ENCODE measurements at places on chromosomes 6 and 20. TPM values are rescaled to one million over a fixed set of nuclear protein-coding genes. Genes with fewer than 3 reads are reported as not detected.

GRCh38 chr6:35081426-35081851 is 59.7 kb downstream of the TCP11 start:
- DNase-seq: no peak

- DNase-seq: no peak
Observed at GRCh38 chr20:15240801-15241200, 903.4 kb upstream of the FLRT3 start.

DNA sequence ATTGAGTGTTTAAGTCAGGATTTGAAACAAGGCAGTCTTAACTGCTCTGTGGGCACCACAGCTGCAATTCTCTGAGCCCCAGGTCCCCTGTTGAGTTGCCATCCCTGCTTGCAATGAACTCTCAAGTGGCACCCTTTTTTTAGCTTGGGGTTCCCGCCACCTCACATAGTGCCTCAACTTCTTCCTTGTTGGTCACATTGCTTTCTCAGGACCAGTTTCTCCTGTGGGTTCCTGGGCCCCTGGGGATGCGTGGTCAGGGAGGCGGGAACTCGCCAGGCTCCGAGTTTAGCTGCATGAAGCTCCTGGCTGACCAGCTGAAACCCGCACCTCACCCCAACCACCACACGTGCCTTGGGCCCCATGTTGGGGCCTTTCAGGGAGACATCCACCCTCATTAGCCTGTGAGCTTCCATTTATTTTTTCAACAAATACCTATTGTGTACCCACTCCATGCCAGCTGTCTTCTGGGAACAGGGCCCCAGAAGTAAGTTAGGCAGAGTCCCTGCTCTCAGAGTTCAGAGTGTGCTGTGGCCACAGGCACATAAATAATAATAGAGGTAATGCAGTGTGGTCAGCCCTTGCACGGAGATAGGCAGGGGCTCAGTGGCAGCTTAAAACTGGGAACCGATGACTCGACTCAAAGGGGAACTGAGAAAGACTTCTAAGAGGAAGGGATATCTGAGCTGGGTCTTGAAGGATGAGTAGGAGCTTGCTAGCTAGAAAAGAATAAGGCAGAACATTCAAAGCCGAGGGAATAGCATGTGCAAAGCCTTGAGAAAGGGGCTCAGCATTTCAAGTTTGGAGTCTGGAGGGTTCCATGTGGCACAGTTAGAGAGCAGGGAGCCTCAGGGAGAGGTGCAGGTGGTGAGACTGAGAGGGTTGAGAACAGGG is 33.9 kb upstream of the FAM83D start:
- no peak for DNase-seq

DNA sequence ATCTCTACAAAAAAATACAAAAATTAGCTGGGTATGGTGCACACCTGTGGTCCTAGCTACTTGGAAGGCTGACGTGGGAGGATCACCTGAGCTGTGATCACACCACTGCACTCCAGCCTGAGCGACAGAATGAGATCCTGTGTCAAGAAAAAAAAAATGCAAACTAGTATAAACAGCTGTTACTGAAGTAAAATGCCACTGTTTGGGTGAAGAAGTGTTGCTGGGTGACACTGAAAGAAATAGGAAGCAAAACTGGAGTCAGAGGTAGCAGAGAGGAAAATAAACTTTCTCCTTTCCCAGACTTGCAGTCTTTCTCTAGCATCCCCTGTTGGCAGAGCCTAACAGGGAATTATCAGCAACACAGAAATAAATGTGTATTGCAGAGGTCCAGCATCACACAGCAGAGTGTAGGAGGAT is 241.2 kb upstream of the PREP start:
- DNase-seq: no peak

Gene NKX2-4
- total RNA-seq: not detected

Gene TDRD6
- total RNA-seq: 0.08 TPM

Gene HLA-DQA1
- 0.21 TPM for total RNA-seq

GRCh38 chr20:41693136-41693979 is 75.2 kb upstream of the CHD6 start:
- peak; percentile 38 for DNase-seq

DNA sequence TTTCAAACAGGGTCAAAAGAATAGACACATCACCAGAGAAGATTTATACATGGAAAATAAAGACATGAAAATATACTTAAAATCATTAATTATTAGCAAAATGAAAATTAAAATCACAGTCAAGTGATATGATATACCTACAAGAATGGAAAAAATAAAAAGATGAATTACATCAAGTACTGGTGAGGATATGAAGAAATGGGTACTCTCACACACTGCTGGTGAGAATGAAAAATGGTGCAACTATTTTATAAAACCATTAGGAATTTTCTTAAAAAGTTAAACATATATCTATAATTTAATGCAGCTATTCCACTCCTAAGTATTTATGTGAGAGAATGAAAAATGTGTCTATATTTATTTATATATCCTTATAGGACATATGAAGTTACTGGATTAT is 136.3 kb upstream of the GRIK2 start:
- DNase-seq: no peak

GRCh38 chr6:27940766-27941165 is 16.3 kb upstream of the OR2B6 start:
- no peak for DNase-seq

DNA sequence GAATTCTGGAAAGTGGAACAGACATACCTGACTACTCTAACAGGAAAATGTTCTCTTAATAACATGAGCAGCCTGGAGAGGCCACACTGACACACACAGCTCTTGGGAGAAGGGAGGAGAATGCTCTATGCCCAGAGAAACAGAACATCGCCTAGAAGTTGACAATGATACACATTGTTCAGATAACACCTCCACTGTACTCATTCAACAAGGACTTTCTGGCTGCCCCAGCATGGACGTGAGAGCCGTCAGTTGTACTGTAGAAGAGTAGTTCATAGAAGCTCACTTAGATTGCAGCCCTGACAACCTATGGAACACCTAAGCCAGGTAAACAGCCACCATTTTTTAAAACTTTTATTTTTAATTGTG is 28.9 kb downstream of the BMP7 start:
- no peak for DNase-seq

GRCh38 chr6:30840084-30840934 is 44.0 kb upstream of the DDR1 start:
- DNase-seq: no peak

GRCh38 chr20:2771631-2772080 is 28.8 kb downstream of the CPXM1 start:
- DNase-seq: no peak

GRCh38 chr6:140897804-140898573 is 1234.7 kb upstream of the GJE1 start:
- no peak for DNase-seq

DNA sequence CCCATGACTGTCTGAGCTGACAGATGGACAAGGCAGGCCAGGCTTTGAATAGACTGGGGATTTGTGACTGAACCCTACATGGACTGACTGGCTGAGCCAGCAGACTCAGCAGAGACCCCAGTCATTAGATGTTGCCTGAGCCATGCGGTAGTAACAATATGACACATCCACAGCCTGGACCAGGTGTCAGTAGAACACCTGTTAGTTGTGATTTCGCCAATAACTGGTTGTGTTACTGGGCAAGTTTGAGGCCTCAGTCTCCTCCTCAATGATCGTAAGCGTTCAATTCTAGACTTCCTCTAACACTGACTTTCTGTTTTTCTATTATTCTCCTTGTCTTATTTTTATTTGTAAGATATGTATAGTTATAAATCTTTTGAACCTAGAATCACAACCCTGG is 311.9 kb upstream of the MAP3K7 start:
- DNase-seq: no peak

- no peak for DNase-seq
Observed at GRCh38 chr20:49122920-49123319, 65.2 kb downstream of the STAU1 start.

GRCh38 chr6:170180671-170181337 is 110.1 kb downstream of the DLL1 start:
- no peak for DNase-seq

Gene POLR3F
- total RNA-seq: 13.7 TPM

DNA sequence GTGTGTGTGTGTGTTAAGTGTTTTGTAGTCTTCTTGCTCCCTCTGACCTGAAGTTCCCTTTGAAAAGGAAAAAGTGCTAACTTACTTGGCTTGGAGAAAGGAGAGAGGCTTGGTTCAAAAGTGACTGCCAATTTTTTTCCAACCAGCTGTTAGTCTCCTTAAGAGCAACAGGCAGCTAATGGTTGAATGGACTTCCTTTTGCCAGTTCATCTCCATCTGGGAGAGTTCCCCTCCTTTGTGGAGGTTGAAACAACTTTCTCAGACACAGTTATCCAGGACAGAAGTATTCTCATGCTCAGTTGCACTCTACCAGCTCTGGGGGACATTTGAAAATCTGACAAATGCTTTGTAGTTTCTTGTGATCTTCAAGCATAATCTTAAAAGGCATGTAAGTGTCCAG is 4.5 kb downstream of the RIPOR2 start:
- DNase-seq: peak; percentile 18

GRCh38 chr6:125924169-125924568 is 32.4 kb upstream of the HINT3 start:
- no peak for DNase-seq

GRCh38 chr20:50496773-50497385 is 13.3 kb upstream of the PTPN1 start:
- DNase-seq: no peak

Gene LY86
- total RNA-seq: not detected

Gene SIGLEC1
- total RNA-seq: not detected

Gene OGFR
- total RNA-seq: 61.3 TPM

DNA sequence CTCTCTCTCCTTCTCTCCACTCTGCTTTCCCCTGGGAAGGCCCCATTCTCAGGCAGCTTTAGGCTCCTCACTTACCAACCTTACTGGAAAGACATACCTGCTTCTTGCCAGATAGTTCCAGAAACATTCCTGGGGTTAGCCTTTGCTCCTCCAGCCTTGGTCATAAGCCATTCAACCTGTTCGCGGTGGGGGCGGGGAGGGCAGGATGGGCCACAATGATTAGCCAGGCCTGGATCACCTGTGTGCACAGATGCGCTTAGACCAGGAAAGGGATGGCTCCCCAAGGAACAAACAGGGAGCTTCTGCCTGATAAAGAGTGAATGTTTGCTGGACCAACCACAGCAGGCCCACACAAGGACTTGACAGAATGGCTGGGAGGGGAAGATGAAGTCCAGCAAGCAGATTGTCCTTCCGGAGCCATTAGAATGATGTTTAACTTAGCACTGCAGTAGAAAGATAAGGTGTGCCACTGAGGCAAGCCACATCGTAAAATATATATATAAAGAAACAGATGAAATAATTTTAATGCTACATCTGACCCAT is 57.7 kb upstream of the CDKAL1 start:
- no peak for DNase-seq

Gene OTOR
- total RNA-seq: not detected

Gene BTBD3
- total RNA-seq: 31.6 TPM

Gene VAPB
- total RNA-seq: 24.1 TPM

DNA sequence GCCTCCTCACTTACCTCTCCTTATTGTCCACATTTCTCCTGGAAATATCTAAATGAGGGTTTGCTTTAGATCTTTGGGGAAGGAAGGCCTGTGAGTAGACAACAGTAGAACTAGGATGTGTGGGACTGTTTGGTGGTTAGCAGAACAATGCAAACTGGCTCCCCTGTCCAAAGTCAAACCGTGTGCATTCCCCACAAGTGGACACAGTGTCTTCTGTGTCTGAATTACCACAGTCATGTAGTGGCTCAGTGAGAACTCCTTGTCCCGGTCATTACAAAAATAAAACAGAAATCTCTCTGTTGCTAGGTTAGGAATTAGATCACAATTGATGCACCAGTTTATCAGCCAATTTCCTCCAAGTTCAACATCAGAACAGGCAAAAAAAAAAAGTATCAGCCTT is 455 bp upstream of the ADGRF4 start:
- no peak for DNase-seq

DNA sequence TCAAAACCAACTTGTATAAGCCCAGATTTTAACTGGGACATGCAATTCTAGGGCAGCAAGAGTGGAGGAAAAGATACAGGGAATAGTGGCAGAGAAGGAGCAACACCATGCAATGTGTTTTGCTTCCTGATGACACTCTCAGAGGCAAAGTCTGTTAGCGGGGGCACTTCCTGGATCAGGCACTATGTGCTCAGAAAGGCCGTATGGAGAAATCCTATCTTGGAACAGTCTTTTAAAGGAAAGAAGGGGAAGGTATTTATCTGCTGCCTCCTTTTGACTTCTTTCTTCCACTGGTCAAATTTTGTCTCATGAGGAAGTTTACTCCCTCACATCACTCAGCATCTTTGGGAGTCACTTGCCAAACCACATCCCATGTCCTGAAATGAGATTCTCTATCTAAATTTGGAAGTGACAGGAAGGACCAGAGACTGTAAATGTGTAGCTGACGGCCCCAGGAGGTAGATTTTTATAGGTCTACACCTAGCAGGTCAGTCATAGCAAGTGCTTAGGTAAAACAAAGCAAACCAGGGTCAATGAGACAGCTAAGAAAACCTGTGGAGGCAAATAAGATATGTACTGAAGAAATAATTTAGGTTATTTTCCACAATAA is 91.7 kb upstream of the ELOVL5 start:
- DNase-seq: no peak

DNA sequence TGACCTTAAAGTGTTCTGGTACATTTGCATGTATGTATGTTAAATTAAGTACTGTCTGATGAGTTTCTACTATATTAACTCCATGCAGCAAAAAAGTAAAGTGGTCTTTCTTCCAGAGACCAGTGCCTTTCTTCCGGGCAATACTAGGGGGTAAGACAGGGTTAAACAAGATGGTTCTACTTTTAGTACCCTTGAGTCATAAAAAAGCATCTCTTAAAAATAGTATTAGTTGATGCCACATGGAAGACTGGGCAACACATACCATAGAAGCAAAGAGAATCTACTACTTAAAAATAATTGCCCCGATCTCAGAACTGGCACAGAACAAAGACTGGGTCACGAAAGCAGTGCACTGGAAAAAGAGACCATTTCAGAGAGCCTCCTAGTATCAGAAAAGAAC is 66.2 kb downstream of the SESN1 start:
- DNase-seq: no peak

Gene GRM4
- total RNA-seq: 0.41 TPM

DNA sequence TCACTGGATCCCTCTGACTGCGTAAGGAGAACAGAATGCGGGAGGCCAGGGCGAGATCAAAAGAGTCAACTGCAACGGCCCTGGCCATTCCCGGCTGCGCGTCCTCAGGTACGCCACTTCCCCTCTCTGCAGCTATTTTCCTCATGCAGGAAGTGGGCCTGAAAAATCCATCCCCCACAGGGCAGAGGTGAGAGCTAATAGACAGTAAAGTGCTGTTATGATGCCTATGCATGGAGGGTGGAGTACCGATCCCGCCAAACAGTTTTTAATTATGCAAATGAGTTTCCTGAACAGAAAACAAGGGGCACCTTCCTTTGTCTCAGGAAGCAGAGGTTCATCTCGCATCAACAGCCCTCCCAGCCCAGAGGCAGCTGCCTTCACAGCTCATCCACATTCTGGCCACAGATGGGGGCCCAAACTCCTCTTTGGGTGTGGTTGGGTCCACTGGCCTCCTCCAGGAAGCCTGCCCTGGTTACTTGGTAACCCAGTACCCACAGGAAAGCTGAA is 9.3 kb downstream of the PREX1 start:
- no peak for DNase-seq

GRCh38 chr6:35018746-35019145 is 122.4 kb downstream of the TCP11 start:
- no peak for DNase-seq

All from kidney epithelial cell (primary cell).